ENCODE measurements at places on chromosomes 7 and 10.

GRCh38 chr10:44044549-44044948 is 340.3 kb downstream of the CXCL12 start:
- DNase-seq = no peak

DNA sequence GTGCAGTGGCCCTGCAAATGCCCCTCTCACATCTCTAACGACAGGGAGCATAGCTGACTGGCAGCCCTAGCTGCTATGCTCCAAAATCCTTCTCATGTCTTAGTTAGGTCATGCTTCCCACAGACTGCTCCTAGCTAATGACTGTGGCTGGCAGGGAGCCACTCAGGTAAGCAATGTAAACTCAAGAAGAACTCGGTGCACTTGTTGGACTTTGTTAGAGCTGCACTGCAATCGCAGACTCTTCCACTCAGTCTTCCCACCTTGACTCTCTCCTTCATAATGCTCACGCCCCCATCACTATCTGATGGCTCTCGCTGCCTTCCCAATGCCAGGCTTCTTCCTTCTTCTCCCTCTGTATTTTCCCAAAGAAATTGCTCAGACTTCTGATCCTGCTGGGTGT is 24.0 kb downstream of the OR9A2 start:
- no peak for DNase-seq

DNA sequence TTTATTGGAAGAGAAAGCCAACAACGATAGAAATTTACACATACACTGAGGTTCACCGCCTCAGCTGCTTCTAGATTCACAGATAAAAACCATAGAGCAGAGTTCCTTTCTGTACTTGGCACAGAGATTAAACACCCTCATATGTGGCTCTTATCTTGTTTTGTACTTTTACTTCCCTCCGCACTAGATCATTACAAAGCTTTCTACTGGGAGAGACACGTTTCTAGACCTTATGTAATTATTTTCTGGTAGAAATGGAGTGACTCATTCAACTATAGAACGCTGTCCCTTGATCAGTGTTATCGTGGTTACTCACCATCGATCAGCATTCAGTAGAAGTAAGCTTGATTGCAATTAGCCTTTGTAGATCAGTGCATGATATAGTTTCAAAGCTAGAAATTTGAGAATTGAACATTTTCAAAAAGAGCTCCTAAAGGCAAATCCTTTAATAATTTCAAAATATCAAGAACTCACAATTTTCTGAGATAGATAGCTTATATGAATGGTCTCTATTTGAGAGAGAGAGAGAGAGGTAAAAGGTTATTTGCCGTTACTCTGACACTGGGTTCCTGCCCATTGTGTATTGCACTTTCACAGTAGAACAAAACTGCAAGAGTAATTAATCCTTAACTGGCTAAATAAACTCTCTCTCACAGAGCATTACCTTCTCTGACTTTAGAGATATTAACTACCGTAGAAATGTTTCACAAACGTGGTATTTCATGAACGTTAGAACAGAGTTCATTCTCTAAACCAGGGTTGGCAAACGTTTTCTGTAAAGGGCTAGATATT is 26.1 kb upstream of the DNAJC1 start:
- DNase-seq = no peak

DNA sequence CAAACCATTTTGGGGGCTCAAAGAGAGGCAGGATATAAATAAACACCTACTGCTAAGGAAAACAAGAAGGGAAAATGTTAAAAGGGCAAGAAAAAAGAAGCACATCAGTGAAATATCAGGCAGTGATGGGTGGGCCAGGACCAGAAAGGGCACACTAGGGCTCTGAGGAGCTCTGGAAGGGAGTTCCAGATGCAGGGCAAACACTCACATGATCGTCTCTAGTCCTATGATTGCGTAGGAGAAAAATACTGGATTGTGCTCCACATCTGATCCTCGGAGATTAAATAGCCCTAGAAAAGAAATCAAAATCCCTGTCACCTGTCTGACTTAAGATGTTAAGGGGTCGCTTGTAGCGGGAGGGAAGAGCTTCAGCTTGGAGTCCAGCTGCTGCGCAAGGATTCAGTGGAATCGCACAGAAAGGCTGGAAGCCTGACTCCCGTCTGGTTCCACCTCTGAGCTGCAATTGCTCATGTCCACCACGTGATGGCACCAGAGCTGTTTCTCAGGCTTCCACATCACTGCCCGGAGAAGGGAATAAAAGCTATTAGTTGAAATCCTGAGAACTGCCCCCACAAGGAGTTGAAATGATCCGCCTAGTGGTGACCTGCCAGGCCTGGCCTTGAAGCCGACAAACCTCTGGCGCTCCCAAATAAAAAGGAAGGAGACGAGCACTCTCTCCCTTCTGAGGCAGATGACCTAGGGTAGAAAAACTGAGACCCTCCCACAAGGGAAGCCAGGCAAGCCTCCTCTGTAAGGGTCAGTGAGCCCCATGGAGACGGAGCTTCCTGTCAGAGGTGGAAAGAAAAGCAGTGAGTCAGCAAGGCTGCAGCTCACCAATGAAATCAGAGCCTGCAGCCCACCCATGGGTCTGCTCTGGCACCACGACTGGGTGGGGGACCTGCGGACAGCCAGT is 39.2 kb downstream of the XPNPEP1 start:
- DNase-seq = peak; percentile 83

- no peak for DNase-seq
These were observed 13.5 kb upstream of the RPEL1 start for GRCh38 chr10:103232131-103232673.

GRCh38 chr10:11961771-11962170 is 80.8 kb downstream of the UPF2 start:
- no peak for DNase-seq

DNA sequence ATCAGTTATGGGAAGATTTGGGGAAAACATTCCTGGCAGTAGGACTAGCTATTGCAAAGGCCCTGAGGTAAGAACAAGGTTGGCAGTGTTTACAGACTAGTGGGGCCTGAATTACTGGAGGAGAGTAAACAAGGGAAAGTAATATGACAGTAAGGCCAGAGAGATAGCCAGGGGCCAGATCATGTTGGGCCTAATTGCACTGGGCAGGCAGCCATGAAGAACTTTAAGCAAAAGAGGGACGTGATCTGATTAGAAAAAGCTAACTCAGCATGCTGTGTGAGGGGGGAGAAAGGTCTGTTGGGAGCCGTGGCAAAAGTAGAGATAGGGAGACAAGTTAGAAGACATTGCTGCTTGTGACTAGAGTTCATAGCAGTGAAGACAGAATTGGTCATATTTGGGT is 9.2 kb downstream of the NUP42 start:
- no peak for DNase-seq

DNA sequence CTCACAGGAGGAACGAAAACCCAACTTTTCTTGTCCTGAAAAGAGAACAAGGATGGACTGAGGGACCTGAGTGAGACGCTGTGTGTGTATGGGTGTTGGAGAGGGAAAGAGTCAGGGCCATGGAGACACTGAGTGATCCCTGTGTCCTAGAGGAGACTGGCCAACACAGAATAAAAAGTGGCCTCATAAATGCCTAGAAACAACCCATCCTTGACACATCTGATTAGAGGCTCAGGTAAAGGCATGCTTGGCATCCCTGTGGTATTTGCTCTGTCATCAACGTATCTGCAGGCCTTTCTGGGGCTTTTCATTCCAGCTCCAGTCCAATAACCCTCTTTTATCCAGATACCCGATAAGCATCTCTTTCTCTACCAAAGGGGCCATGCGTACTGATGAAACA is 86.3 kb downstream of the FGFR2 start:
- DNase-seq = no peak

GRCh38 chr7:159125955-159126270 is 18.8 kb downstream of the VIPR2 start:
- no peak for DNase-seq

- no peak for DNase-seq
These were observed 21.6 kb downstream of the GARS1 start for GRCh38 chr7:30616318-30616717.

- DNase-seq = no peak
These were observed 138.0 kb downstream of the CACNB2 start for GRCh38 chr10:18278181-18278580.

DNA sequence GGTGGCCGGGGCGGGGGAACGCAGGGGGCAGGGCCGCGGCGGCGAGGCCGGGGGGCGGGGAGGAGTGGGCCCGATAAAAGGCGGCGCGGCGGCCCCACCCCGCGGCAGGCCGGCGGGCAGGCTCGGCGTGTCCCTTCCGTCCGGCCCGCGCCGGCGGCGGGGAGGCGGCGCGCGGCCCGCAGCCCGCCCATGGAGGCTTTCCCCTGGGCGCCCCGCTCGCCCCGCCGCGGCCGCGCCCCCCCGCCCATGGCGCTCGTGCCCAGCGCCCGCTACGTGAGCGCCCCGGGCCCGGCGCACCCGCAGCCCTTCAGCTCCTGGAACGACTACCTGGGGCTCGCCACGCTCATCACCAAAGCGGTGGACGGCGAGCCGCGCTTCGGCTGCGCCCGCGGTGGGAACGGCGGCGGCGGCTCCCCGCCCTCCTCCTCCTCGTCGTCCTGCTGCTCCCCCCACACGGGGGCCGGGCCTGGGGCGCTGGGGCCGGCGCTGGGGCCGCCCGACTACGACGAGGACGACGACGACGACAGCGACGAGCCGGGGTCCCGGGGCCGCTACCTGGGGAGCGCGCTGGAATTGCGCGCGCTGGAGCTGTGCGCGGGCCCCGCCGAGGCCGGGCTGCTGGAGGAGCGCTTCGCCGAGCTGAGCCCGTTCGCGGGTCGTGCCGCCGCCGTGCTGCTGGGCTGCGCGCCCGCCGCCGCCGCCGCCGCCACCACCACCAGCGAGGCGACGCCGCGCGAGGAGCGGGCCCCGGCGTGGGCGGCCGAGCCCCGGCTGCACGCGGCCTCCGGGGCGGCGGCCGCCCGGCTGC is at the start of gene NANOS1:
Gene NANOS1, plus strand, starts transcription at position 102 of the 808 bp plus-strand sequence. Its CDS starts 88 bp downstream, at position 190.
- peak; percentile 40 for DNase-seq

DNA sequence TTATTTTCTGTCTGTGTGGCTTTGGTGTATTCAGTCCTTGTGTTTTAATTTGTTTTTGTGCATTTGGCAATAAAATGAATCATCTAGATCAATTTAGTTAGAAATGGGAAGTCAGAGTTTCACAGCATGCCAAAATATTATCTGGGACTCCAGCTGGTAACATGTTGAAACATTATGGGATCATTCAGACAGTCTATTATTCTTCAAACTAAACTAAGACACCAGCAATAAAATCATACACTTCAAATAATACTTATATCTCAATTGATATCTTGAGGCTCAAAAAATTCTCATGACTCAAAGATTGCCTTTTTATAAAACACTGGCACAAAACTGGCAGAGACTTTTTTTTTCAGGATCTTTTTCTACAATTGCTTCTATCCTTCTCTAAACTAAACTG is 5.8 kb upstream of the RP9 start:
- no peak for DNase-seq

- DNase-seq = no peak
These were observed 8.1 kb upstream of the TMEM72 start for GRCh38 chr10:44902941-44903545.

GRCh38 chr7:47420122-47420780 is 161.7 kb downstream of the TNS3 start:
- no peak for DNase-seq

- no peak for DNase-seq
These were observed 317.0 kb downstream of the CACNA2D1 start for GRCh38 chr7:82126576-82126975.

DNA sequence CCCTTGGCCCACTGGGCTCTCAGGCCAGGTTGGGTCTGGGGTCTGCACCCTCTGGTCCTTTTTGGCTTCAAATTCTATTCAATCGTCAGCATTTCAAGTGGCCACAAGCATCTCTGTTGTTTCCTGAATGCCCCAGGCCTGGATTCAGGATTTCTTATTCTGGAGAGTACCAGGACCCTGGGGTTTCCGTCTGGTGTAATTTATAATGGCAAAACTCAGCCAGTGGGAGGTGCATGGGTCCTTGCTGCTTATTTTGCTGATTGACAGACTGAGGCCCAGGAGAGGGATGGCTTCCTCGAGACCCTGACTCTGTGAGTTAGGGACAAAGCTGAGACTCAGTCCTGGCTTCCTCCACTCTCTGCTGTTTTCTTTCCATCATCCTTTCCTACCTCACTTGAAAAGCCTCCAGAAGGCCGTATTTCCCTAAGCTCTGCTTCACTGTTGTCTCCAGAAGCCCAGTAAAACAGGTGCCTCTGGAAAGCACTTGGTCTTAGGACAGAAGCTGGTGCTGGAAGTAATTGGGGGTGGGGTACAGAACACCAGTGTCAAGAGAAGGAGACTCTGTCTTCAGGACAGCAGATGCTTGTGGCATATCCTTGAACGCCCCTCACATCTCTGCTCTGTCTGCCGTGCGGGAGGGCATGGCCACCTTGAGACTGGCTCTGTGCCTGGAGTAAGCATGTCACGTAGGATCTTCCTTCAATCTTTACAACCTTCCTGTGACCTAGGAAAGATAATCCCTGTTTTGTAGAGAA is 39.4 kb upstream of the SH2D4B start:
- no peak for DNase-seq

GRCh38 chr7:157337316-157338149 is 729 bp downstream of the DNAJB6 start:
- no peak for DNase-seq

GRCh38 chr10:99927721-99928280 is 81.9 kb downstream of the DNMBP start:
- no peak for DNase-seq

- DNase-seq = no peak
These were observed 148.1 kb downstream of the PCLO start for GRCh38 chr7:83014546-83014945.
